ENCODE measurements at places on chromosomes 4 and X.

- DNase-seq = no peak
These were observed 2095.9 kb downstream of the ARAP2 start for GRCh38 chr4:34148322-34148908.

- DNase-seq = no peak
These were observed 671 bp downstream of the HPF1 start for GRCh38 chr4:169756971-169757574.

- no peak for DNase-seq
These were observed 10.7 kb downstream of the MED12 start for GRCh38 chrX:71128915-71129765.

DNA sequence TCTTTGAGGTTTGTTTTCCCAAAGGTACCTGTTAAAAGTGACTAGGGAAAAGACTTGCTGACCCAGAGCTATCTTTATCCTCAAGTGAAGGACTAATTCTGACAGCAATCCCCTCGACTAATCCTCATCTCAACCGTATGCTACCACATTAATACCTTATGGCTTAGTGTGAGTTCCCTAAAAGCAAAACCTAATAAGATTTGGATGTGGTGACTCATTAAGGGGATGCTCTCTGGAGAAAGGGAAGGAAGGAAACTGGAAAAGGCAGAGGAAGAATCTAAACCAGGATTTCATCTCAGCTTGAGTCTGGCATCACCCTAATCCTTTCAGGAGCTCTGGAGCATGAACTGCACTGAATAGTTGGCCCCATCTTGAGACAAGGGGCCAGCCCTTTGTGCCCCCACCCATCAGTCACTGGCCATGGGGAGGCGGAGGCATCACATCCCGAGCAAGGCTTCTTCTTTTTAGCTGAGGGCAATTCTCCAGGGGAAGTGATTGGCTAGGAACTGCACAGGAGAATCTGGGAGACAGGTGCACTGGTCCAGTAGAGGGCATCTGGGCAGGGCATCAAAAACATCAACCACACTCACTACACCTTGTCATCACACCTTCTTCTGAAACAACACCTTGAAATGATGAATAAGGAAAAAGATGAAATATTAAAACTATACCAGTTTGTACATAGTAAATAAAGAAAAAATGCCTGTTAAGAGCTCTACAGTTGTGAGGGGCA is 6.9 kb upstream of the BBS7 start:
- no peak for DNase-seq

DNA sequence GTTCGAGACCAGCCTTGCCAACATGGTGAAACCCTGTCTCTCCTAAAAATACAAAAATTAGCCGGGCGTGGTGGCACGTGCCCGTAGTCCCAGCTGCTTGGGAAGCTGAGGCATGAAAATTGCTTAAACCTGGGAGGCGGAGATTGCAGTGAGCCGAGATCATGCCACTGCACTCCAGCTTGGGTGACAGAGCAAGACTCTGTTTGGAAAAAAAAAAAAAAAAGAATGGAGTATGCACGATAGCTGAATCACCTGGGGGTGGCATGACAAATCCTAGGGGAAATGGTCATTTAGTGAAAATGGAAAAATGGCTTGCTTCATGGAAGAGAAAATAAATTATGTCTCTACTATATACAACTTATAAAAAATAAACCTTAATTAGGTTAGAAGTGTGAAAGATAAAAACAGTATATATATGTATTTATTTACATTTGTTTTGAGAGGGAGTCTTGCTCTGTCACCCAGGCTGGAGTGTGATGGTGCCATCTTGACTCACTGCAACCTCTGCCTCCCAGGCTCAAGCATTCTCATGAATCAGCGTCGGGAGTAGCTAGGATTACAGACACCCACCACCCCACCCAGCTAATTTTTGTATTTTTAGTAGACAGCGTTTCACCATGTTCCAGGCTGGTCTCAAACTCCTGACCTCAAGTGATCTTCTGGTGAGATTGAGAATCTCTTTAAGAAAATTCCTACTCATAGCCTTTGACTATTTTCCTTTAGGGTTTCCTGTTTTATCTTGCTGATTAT is 19.3 kb upstream of the ING2 start:
- DNase-seq = no peak

GRCh38 chrX:136525738-136526606 is 6.0 kb upstream of the VGLL1 start:
- peak; percentile 50 for DNase-seq

DNA sequence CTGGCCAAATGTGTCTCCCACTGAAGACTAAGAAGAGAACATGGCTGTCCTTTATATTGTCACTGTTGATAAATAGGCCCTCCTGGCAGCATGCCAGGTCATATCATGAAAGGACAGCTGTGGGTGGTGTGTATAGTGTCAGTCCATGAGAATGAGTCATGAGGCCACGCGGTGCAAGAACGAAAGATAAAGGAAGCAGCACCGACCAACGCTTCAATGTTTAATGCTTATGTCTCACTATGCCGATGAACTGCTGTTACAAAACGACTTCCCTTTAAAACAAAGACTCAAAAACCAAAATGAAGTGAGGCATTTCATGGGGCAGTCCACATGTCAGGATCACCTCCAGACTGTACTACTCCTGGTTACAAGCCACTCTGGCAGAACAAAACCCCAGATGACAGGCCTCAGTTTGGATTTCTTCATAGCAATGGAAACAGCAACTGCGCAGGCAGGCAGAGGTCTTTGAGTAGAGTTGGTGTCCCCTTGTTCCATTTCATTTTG is 5.2 kb upstream of the TCEANC start:
- DNase-seq = no peak

DNA sequence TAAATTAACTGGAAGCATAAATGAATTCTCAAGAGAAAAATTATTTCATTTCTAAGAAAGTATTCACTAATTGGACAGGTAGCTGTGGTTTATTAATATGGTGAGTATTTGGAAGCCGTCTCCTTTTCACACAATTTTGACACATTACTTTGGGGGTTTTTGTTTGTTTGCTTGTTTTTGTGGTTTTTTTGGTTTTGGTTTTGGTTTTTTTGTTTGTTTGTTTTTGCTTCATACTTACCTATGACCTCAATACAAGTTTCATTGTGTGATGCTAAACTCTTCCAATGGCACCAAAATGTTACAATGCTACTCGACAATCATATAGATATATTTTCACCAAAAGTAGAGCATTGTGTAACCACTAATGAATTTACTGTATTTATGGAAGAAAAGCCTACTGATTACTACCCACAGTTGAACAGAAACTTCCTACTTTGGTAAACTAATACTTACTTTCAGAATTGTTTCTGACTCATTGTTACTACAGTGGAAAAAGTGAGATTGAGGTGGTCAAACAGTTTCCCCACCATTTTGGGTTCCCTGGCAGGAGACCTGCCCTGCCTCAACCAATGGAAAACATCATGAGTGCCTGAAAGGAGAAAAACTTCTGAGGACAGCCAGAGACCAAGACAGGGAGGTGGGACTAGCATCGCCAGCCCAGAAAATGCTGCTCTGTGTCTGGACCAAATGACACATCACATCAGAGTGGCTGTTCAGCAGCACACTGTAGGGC is 443.1 kb downstream of the HNRNPD start:
- no peak for DNase-seq

Data from fibroblast of skin of left biceps (primary cell).